HepG2 (cell line): ENCODE measurements at places on chromosomes 5 and 9.

- DNase-seq = no peak
Measured at GRCh38 chr5:130110328-130110727, 206.1 kb downstream of the CHSY3 start.

- no peak for DNase-seq
Measured at GRCh38 chr9:35552837-35553236, 52.2 kb upstream of the TESK1 start.

GRCh38 chr5:32044434-32044833 is 129.7 kb downstream of the GOLPH3 start:
- no peak for DNase-seq

DNA sequence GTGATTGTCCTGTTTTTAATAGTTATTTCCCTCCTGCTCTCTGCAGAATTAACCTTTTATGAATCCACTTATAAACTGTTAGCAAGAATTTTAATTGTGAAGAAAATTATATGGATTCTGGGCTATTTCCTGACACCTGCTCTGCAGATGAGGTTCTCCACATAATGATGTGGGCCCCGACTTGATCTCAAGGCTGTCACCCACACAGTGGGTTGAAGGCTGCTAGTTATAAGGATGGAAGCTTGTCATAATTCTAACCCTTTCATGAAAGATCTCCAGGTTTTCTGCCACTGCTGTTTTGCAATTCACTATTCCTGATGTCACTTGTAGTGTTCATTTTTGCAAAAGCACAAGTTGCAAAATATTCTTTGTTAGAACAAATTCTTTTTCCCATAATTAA is 69.1 kb upstream of the MAN2A1 start:
- DNase-seq = no peak

GRCh38 chr5:43891112-43891511 is 288.1 kb downstream of the NNT start:
- no peak for DNase-seq

DNA sequence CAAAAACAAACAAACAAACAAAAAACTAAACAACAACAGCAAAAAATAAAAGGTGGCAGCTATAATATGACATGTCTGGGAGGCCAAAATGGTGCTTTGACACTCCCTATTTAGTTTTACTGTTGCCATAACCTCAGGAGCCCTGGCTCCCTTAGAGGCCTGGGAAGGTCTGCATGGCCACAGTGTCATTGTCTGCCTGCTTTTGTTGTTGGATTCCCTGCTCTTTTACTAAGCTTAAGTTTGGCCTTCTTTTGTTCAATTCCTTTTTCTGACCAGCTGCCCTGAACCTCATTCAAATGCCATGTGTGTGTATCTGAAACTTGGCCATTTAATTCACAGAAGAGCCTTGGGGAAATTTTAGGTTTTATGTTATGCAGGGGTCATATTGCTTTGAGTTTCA is 458.2 kb downstream of the TMEM232 start:
- no peak for DNase-seq

- DNase-seq = no peak
Measured at GRCh38 chr9:125142560-125143376, 560 bp downstream of the SCAI start.
